Body of pancreas (tissue), 4 donors: ENCODE measurements at places on chromosomes 12 and 14. TPM values are rescaled to one million over a fixed set of nuclear protein-coding genes. Genes with fewer than 3 reads are reported as not detected.

DNA sequence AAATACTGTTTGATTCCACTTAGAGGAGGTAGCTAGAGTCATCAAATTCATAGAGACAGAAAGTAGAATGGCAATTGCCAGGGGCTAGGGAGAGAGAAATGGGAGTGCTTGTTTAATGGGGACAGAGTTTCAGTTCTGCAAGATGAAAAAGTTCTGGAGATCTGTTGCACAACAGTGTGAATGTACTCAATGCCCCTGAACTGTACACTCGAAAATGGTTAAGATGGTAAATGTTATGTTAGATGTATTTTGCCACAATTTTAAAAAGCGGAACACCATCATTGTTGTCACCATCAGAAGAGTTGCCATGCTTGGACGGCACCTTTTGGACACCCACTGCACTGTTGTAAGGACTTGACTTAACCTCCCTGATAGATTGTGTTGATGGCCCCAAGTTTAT lies 106.9 kb downstream of the SCARB1 start:
- no peak overlapping the region for H3K4me3 ChIP-seq
- peaks cover 57% of the 10 kb centered on the region for H3K4me1 ChIP-seq
- no peak for DNase-seq

GRCh38 chr12:43210485-43211192 lies 341.4 kb downstream of the ADAMTS20 start:
- H3K4me1 ChIP-seq: no peaks in the 10 kb centered on the region
- no peaks in the 10 kb centered on the region for H3K36me3 ChIP-seq
- no peaks in the 10 kb centered on the region for H3K27me3 ChIP-seq
- DNase-seq: no peak
- no peak overlapping the region for H3K4me3 ChIP-seq

SLCO1B1 gene
- not detected for total RNA-seq

MANSC4 gene
- not detected for total RNA-seq

ABCD4 gene
- 51.7 TPM for total RNA-seq

DNA sequence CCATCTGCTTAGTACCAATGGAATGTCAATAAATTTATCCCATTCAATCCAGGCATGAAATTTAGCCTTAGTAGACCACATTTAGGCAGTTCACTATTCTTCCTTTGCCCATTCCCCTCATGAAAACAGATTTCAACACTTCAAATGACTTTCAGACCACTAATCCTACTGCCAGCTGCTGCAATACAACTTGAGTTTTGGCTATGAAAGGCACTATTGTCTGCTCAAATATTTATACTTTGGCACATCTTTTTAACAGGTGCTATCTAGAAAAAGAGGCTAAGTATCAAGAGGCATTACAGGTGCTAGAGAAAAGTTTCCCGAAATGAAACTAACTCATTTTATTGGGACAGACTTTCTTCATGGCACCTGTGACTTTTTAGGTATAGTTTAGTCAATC lies 499.8 kb downstream of the C12orf50 start:
- no peak for DNase-seq
- no peak overlapping the region for H3K4me3 ChIP-seq
- no peaks in the 10 kb centered on the region for H3K36me3 ChIP-seq

CCDC196 gene
- total RNA-seq: 3.4 TPM

OTX2 gene
- total RNA-seq: not detected

A2ML1 gene
- not detected for total RNA-seq
